ENCODE measurements at places on chromosomes 6 and 20.

DNA sequence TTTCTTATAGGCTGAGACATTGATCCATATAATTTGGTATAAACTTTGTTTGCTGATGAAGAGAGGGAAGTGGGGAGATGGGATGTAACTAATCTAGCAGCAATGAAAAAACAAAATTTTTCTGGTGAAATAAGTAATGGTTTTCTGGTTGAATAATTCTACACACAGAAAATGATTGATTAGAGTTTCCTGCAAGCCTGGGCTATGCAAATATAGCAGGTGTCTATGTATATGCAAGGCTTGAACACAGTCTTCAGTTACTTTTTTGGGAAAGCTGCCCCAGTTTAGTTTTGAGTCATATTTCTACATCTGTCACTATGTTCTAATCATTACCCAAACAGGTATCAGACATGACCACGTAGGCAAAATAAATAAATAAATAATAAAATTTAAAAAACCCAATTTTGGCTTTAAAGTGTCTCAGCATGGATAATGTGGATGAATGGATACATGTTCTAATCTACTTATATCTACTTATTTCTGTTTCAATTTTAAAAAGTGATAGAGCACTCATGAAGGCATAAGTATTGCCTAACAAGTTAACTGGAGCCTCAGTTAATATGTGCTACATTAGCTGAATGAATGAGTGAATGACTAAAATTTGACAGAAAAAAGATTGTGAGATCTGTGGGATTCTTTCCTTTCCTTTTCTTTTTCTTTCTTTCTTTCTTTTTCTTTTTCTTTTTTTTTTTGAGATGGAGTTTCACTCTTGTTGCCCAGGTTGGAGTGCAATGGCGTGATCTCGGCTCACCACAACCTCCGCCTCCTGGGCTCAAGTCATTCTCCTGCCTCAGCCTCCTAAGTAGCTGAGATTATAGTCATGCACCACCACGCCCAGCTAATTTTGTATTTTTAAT is 37.2 kb upstream of the TFB1M start:
- no peak for DNase-seq

GRCh38 chr6:122845916-122846612 is 57.0 kb downstream of the SMPDL3A start:
- DNase-seq, result no peak

DNA sequence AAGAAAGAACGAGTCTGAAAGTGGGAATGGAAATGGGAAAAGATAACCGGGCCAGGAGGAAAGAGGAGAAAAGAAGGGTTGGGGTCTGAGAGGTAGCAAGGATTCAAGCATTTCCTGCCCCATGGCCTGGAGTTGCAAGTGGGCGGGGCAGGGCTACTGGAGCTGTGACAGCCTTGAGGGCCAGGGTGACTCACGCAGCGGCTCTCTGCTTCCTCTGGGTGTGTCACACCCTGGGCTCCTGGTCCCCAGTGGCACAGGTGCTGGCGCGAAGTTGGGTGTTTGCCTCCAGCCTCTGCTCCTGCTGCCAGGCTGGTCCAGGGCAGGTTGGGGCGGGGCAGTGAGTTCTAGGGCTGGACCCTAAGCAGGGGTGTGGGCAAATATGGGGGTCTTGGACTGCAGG is 3.3 kb upstream of the ULBP3 start:
- DNase-seq, result peak; percentile 26

DNA sequence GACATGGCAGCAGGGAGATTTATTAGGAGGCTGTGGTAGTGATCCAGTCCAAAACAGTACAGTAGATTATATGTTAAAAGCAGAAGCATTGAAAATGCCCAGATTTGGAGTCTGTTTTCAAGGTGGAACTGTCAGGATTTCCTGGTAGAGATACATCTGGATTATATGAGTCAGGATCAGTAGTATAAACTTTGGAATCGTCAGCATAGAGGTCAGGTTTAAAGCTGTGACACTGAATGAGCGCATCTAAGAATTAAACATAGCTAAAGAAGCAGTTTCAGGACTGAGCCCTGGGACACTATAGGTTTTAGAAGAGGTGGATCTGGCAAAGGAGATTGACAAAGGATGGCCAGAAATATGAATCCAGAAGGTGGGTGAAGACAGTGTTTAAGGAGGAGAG is 60.4 kb downstream of the RNF144B start:
- DNase-seq, result no peak

DNA sequence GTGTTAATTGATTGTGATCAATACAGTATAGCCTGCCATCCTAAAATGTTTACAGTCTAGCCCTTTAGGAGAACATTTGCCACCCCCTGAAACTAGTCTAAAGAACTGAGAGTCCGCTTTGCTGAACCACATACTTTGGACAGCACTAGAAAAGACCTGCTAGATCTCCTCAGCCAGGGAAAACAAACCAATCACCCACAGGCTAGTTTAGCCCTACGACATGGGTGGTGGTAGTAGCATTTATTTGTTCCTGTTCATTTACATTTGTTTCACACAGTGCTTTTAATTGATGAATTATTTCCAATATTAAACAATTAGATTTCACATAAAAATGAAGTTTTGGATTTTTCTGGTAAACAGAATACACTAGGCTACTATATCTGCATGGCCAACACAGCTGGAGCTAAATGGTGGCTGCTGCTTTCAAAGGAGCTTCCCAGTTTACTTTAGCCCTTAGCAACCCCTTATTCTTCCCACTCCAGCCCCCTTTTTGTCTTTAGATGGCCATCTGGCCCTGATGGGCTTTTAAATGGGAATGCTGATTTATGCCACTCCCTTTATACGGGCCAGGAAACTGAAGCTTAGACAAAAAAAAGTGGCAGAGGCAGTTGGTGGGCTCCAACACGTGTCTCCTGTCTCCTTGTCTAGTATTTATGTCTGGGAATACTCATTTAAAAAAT is 72.4 kb downstream of the ADGRG6 start:
- DNase-seq, result no peak

DNA sequence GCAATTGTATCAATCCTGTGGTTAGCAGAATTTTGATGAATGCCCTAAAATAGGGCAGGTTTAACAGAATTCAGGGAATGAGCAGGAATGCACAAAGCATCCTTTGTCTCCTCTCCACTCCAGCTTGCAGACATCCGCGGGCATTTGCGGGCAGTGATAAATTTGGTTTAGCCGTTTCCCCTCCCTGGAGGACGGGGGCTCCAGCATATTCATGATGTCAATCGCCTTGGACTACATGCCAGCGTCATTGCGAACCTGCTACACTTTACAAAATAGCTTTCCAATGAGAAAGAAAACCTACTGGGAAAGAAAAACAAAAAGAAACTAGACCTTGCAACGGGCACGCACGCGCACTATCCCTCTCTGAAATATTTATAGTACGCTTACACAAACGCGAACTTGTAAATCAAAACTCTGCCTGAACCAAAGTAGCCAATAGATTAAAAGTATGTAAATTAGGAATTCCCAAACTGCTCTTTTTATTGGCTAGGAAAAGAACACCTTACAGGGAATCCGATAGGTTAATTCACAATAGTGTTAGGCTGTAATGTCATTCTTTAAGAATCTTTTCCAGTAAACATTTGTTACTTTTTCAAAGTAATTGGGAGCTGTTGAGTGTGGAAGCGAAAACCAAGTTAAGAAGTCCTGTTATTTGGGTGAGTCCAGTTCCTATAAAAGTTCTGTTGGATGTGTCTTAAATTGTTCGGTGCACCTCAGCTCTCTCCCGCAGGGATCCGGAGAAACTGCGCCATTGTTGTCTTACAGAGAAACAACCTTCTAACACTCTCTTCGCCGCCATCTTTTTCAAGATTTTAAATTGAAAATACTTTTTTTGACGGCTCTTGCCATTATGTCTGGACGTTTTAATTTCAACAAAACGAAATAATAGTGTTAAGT is 136.7 kb downstream of the HFE start:
- DNase-seq, result peak; percentile 84

- DNase-seq, result peak; percentile 9
Observed at GRCh38 chr6:158560836-158561320, 987 bp downstream of the TMEM181 start.

DNA sequence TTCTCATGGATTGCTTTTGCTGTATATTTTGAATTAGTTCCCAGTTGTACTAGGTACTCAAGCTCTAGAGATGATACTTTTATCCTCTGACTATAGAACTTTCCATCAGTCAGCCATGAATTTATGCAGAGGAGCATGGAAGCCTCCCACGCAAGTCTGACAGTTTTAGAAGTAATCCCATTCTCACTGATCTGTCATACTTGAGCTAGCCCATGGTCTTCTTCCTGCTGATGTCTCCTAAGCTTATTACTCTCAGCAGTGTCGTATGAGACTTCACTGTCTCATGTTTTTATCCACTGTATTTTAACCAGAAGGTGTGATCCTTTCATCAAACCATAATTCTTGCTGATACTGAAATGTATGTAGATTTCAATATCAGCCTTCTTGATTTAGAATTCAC is 715.2 kb upstream of the MARCKS start:
- no peak for DNase-seq

DNA sequence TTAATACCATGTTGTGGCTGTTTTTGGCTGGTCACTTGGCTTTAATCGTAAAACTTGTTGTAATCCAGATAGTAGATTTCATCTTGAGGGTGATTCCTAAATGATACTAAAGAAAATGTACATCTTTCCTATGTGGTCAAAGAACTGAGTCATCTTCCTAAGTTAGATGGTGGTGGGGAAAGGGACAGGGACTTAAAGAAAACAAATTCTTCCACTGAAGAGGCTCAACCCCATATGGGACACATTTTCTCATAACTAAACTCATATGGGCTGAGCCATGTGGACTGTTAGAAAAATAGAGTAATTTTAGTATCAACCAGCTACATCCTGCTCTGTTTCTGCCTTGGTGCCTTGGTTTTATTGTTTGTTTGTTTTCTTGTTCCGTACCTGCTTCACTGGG is 155.8 kb downstream of the TSHZ2 start:
- DNase-seq, result no peak

DNA sequence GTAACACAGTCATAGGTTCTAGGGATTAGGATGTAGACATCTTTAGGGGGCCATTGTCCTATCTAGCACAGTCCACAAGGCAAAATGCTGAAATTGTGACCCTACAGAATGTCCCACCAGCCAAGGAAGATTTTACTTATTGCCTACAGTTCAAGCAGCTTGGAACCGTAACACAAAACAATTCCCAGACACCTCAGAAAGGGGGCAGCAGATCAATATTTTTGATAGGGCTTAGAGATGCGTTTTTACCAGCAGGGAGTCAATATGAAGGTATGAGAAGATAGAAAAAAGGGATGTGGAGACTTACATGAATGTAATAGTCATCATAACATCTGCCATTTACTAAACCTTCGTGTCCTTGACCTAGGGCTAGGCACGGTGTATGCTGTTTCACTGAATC is 81.0 kb downstream of the TMEM170B start:
- DNase-seq, result no peak

DNA sequence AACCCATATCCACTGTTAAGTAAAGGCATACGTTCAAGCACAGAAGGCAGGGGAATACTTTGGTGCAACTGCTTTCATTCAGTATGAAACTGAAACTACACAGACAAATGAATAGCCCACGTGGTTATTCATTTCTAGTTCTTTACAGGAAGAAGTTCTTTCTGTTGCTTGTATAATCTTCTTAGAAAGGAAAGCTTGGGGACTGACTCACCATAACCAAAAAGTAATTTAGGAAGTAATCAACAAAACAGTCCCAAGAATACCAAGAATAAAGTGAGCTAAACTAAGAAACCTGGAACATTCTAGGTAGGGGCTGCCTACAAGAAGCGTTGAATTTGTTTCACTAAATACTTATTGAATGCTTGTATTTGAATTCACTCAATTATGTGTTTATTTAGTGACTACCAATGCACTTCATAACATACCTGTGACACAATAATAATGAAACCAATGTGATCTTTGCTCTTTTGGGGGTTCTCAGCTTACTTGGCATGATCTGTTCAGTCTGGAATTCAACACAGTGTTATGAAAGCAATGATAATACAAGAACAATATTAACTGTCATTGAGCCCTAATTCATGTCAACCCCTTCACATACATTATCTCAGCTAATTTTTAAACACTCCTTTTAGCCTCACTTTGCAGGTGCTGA is 25.1 kb upstream of the KIAA0408 start:
- DNase-seq, result peak; percentile 43

DNA sequence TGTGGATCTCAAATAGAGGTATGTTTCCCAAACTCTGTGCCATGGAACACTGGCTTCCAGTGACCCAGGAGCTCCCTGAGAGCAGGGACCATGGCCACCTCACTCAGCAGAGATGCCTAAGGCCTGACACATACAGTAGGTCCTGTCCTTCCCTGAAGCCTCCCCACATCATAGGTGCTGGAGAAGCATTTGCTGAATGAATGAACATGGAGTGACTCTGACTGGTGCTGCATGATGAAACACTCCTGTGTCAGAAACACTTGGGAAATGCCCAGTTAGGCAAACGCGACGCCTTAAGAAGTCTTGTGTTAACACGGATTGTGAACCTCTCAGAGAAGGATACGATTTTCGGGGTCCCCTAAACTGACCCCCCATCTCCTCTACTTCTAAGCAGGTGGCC is 14.3 kb downstream of the SLA2 start:
- DNase-seq, result no peak

- no peak for DNase-seq
Observed at GRCh38 chr20:44195605-44196004, 8.6 kb upstream of the JPH2 start.

GRCh38 chr20:60352017-60352416 is 393.8 kb downstream of the CDH26 start:
- DNase-seq, result no peak

All from CD4-positive, alpha-beta T cell treated with Interleukin-10 for 1 hour (primary cell).